CD4-positive, alpha-beta memory T cell (primary cell): ENCODE measurements at places on chromosomes 16 and 17.

- no peaks in the 10 kb centered on the region for H3K4me1 ChIP-seq
- H3K27ac ChIP-seq: no peak overlapping the region
- no peak overlapping the region for H3K4me3 ChIP-seq
These were observed 34.9 kb upstream of the CACNG4 start for GRCh38 chr17:66929591-66929990.

- no peaks in the 10 kb centered on the region for H3K4me1 ChIP-seq
- H3K36me3 ChIP-seq: peaks cover 22% of the 10 kb centered on the region
- DNase-seq: no peak
- no peak overlapping the region for H3K27ac ChIP-seq
These were observed 111.7 kb downstream of the MAP2K6 start for GRCh38 chr17:69525920-69526841.

- no peak overlapping the region for H3K4me3 ChIP-seq
- H3K4me1 ChIP-seq: no peaks in the 10 kb centered on the region
- no peak overlapping the region for H3K27ac ChIP-seq
- no peaks in the 10 kb centered on the region for H3K27me3 ChIP-seq
- H3K36me3 ChIP-seq: no peaks in the 10 kb centered on the region
- no peak for DNase-seq
These were observed 15.7 kb upstream of the CCL1 start for GRCh38 chr17:34378664-34379101.

- no peak overlapping the region for H3K4me3 ChIP-seq
- H3K36me3 ChIP-seq: no peaks in the 10 kb centered on the region
- no peak overlapping the region for H3K27ac ChIP-seq
- no peak for DNase-seq
- no peaks in the 10 kb centered on the region for H3K4me1 ChIP-seq
These were observed 465.4 kb upstream of the PSMD7 start for GRCh38 chr16:73831220-73831619.

- no peaks in the 10 kb centered on the region for H3K27me3 ChIP-seq
- peak; percentile 82 for DNase-seq
- H3K27ac ChIP-seq: peak overlapping the region; percentile 66
- no peak overlapping the region for H3K4me3 ChIP-seq
These were observed 77.3 kb downstream of the MPRIP start for GRCh38 chr17:17119533-17119932.

DNA sequence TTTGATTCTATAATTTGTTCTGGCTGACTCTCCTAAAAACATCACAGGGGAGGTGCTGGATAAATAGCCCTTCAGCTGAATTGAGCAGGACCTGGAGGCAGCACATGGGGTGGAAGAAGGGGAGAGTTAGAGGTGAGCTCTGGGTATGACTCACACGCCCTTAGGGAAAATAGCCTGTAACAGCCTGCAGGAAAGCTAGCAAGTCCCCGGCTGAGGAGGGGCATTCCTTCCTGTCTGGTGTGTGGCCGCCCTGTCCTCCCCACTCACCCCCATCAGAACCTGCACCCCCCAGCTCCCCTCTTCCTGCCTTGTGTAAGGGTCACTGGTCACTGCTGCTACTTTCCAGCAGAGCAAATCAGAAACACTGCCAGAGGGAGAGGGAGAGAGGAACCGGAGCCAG is 187.4 kb downstream of the C16orf95 start:
- H3K4me3 ChIP-seq: no peak overlapping the region
- no peaks in the 10 kb centered on the region for H3K4me1 ChIP-seq
- no peaks in the 10 kb centered on the region for H3K36me3 ChIP-seq
- H3K27ac ChIP-seq: no peak overlapping the region
- no peak for DNase-seq

- no peaks in the 10 kb centered on the region for H3K27me3 ChIP-seq
- peaks cover 20% of the 10 kb centered on the region for H3K4me1 ChIP-seq
- no peak overlapping the region for H3K27ac ChIP-seq
- H3K4me3 ChIP-seq: no peak overlapping the region
- no peaks in the 10 kb centered on the region for H3K36me3 ChIP-seq
- DNase-seq: no peak
These were observed 6.2 kb downstream of the MT2A start for GRCh38 chr16:56614549-56614991.
